ENCODE measurements at places on chromosomes 4 and X. TPM values are rescaled to one million over a fixed set of nuclear protein-coding genes. Genes with fewer than 3 reads are reported as not detected.

GNL3L gene
- polyA plus RNA-seq, result 5.5 TPM

CXorf49 gene
- polyA plus RNA-seq, result not detected

POLN gene
- 0.90 TPM for polyA plus RNA-seq

PRSS12 gene
- 10.1 TPM for polyA plus RNA-seq

PCSK1N gene
- 13.1 TPM for polyA plus RNA-seq

MID2 gene
- 2.3 TPM for polyA plus RNA-seq

ATP10D gene
- polyA plus RNA-seq, result 1.5 TPM

CTSO gene
- polyA plus RNA-seq, result 3.9 TPM

CT45A3 gene
- not detected for polyA plus RNA-seq

GPR34 gene
- polyA plus RNA-seq, result 1.5 TPM

RIPPLY1 gene
- not detected for polyA plus RNA-seq

MAGED4 gene
- not detected for polyA plus RNA-seq

NUDT10 gene
- 2.2 TPM for polyA plus RNA-seq

VCX3B gene
- polyA plus RNA-seq, result 0.62 TPM

SPIN4 gene
- polyA plus RNA-seq, result 3.1 TPM

TRIM75 gene
- polyA plus RNA-seq, result not detected

CT45A1 gene
- polyA plus RNA-seq, result not detected

NHSL2 gene
- 0.46 TPM for polyA plus RNA-seq

CYTL1 gene
- 0.95 TPM for polyA plus RNA-seq

TMPRSS11A gene
- polyA plus RNA-seq, result not detected

DCX gene
- polyA plus RNA-seq, result 0.06 TPM

UVSSA gene
- 5.2 TPM for polyA plus RNA-seq

KLHL34 gene
- polyA plus RNA-seq, result not detected

SLC6A14 gene
- polyA plus RNA-seq, result 0.15 TPM

ERCC6L gene
- 0.46 TPM for polyA plus RNA-seq

TCEAL2 gene
- polyA plus RNA-seq, result 4.7 TPM

PHEX gene
- not detected for polyA plus RNA-seq

SOD3 gene
- polyA plus RNA-seq, result 23.7 TPM

SRD5A3 gene
- 13.0 TPM for polyA plus RNA-seq

SCRG1 gene
- 0.19 TPM for polyA plus RNA-seq

PCDH19 gene
- polyA plus RNA-seq, result 0.10 TPM

MGAT4D gene
- not detected for polyA plus RNA-seq

ODAPH gene
- polyA plus RNA-seq, result not detected

SYNPO2 gene
- polyA plus RNA-seq, result 83.4 TPM

TAF7L gene
- polyA plus RNA-seq, result not detected

ARMCX5 gene
- 7.0 TPM for polyA plus RNA-seq

GAGE12J gene
- polyA plus RNA-seq, result not detected

PCDH7 gene
- 9.1 TPM for polyA plus RNA-seq

CYSLTR1 gene
- 2.7 TPM for polyA plus RNA-seq

STK32B gene
- polyA plus RNA-seq, result 1.5 TPM

CFAP299 gene
- not detected for polyA plus RNA-seq

MAOA gene
- 63.3 TPM for polyA plus RNA-seq

MAGEA3 gene
- polyA plus RNA-seq, result not detected

TLR7 gene
- 0.12 TPM for polyA plus RNA-seq

TKTL2 gene
- not detected for polyA plus RNA-seq

PPP2R2C gene
- polyA plus RNA-seq, result not detected

DIPK2B gene
- 1.1 TPM for polyA plus RNA-seq

GPR143 gene
- 2.3 TPM for polyA plus RNA-seq

TMEM156 gene
- polyA plus RNA-seq, result not detected

AR gene
- 0.50 TPM for polyA plus RNA-seq

SYTL4 gene
- polyA plus RNA-seq, result 23.7 TPM

DCAF4L1 gene
- polyA plus RNA-seq, result not detected

UCP1 gene
- not detected for polyA plus RNA-seq

DMP1 gene
- not detected for polyA plus RNA-seq

HTRA3 gene
- polyA plus RNA-seq, result 6.6 TPM

ARHGAP4 gene
- 25.2 TPM for polyA plus RNA-seq
